ENCODE measurements at places on chromosomes 12 and 14.

- no peak for DNase-seq
These were observed 56.3 kb upstream of the KCNA5 start for GRCh38 chr12:4987076-4988046.

- no peak for DNase-seq
These were observed 67.6 kb upstream of the AMN1 start for GRCh38 chr12:31796270-31796951.

- no peak for DNase-seq
These were observed 160.6 kb downstream of the ANO4 start for GRCh38 chr12:100955139-100955538.

DNA sequence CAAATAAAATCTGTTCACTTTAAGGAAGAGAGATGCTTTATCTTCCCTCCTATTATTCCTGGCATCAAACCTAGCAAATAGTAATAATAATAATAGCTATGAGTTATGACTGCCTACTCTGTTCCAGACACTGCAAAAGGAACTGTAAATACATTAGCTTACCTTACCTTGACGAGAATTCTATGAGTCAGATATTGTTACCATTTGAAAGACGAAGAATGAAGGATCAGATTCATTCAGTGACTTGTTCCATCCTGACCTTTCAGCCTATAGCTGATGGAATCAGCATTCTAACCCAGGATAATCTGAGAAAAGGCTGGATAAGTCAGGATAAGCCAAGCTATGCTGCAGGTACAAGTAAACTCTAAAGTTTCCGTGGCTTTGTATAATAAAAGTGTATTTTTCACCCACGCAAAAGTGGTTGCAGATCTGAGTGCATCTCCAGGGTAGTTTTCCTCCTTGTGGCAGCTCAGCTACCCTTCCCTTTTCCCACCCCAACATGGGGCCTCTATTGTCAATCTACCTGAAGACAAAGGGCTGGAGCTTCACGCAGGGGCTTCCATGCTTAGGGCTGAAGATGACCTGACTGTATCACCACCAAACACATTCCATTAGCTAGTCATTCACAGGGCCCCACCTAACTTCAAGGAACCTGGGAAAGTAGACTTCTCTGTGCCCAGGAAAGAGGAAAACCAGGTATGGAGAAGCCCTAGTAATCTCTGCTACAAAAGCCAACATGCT, 57.2 kb upstream of the CCND2 start:
- no peak for DNase-seq

GRCh38 chr12:14402697-14403096, 37.2 kb downstream of the ATF7IP start:
- no peak for DNase-seq

All from activated T-helper 1 cell treated with anti-CD3 and anti-CD28 coated beads, Interleukin-2, amount 50 U/mL, for 16 hours (primary cell).